Activated B cell treated with CpG ODN at 0.5 μM for 24 hours (primary cell): ENCODE measurements at places on chromosomes 1 and 21.

GRCh38 chr21:46214478-46215340 lies 13.9 kb downstream of the LSS start:
- DNase-seq = no peak

GRCh38 chr1:223199094-223199647 lies 56.1 kb upstream of the TLR5 start:
- no peak for DNase-seq

- no peak for DNase-seq
These were observed 2.0 kb downstream of the FCER1G start for GRCh38 chr1:161216945-161217712.

- no peak for DNase-seq
These were observed 8.2 kb upstream of the PEAR1 start for GRCh38 chr1:156885314-156885713.

- no peak for DNase-seq
These were observed 16.0 kb downstream of the LCK start for GRCh38 chr1:32266921-32267591.

DNA sequence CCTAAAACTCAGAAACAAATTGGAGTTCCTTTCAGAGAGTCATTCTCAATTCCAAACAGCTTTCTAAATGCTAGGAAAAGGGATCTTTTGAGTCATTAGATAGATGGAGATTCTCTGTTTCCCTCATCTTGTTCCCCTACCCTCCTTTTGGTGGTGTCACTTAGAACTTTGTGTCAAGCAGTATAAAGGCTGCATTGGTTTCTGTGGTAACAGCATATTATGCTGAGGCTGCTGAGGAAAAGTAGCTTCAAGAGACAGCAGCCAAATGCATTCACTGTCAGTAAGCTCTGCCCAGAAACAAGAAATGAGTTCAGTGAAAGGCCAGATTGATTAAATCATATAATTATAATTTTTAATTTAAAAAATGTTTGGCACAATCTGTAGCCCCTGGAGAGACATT lies 144.1 kb downstream of the LRRC40 start:
- no peak for DNase-seq
